ENCODE measurements at places on chromosomes 2 and 18. TPM values are rescaled to one million over a fixed set of nuclear protein-coding genes. Genes with fewer than 3 reads are reported as not detected.

Gene GPR39
- not detected for total RNA-seq

Gene TMEFF2
- total RNA-seq = not detected

Gene EGR4
- 0.10 TPM for total RNA-seq

Gene IL37
- total RNA-seq = not detected

Gene IGFBP5
- total RNA-seq = 3.3 TPM

Gene KANSL1L
- 13.0 TPM for total RNA-seq

Gene ABCG5
- total RNA-seq = not detected

Gene HRH4
- total RNA-seq = 0.43 TPM

Gene TWIST2
- total RNA-seq = not detected

Gene FAM228A
- total RNA-seq = 0.70 TPM

Gene CENPA
- 0.30 TPM for total RNA-seq

Gene ITGB6
- total RNA-seq = not detected

Gene SDC1
- total RNA-seq = 1.2 TPM

Gene PRKRA
- 49.4 TPM for total RNA-seq

Gene KIAA1328
- total RNA-seq = 10.4 TPM

Gene NEU2
- not detected for total RNA-seq

Gene KIF5C
- 16.0 TPM for total RNA-seq

Gene EN1
- total RNA-seq = not detected
